Nephron progenitor cell (in vitro differentiated cells): ENCODE measurements at places on chromosomes 7 and 10.

DNA sequence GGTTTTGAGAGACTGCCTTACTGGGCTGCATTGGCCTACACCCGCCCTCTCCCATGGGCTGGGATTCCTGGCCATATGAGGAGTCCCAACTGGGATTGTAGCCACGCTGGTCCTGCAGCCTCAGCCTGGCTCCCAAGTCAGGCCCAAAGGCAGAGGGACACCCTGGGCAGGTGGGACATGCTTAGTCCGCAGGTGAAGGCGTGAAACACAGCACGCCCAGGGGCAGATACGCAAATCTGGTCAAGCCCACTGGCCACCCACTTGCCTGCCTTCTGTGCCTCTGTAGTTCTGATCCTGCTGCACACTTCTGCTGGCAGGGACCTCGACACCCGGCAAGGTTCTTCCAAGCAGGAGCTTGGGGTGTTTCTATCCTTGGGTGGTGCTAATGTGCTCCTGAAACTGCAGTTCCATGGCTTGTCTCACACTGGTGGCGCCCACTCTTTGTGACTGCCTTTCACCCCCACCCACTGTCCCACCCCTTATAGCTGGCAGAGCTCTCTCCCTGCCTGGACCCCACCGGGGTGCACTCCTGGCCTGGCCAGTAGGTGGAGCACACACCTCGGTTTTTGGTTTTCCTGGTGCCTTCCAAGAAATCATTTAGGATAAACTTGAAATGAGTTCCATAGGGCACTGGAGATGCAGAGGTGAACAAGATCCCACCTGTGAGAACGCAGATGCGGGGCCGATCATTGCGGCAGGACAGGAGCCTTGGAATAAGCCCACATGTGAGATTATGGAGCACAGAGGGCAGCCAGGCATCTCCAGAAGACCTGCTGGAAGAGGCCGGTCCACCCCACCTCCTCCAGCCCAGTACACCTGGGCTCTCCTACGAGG lies 47.9 kb downstream of the MKI67 start:
- peak; percentile 67 for DNase-seq

- no peak for DNase-seq
These were observed 66.2 kb downstream of the NAMPT start for GRCh38 chr7:106218546-106218945.

DNA sequence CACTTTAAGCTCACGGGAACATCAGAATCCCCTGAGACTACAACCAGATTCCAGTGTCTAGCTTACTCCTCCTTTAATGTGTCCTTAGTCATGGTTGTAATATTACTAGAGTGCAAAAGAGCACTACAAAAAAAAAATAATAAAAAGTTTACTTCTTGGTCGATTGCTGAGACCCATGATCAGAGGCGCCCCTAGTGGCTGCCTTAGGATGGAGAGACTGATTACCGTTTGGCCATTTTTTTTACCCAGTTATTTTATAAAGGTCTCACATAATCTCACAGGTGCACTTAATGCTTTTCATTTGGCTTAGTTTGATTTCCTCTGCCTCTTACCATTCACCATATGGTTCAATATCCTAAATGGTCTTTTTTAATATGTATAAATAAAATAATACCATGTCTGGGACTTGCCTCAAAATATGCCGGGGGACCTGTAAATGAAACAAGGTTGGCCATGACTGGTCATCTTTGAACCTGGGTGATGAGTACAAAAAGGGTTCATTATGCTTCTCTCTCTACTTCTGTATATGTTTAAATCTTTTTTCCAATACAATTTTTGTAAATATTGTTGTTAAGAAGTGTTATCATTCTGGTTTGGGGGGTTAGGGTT lies 331.5 kb upstream of the NFE2L3 start:
- no peak for DNase-seq

- DNase-seq, result no peak
These were observed 148.4 kb downstream of the TEX36 start for GRCh38 chr10:125534515-125534914.

DNA sequence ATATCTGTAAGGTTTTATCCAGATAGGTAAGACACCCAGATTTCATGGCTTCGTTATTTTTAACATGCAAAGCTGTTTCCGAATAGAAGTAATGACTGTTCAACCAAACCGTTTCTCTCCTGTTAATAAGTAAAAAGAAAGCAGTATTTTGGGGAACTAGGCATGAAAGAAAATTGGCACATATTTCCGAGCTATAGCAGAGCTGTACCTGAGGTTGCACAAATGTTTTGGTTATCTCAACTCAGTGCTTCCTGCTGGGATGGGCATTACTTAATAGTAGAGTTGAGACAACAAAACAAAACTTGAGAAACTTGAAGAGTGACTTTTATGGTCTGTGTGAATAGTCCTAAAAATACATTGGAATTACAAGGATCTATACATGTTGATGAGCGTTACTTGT lies 564.3 kb upstream of the SORCS1 start:
- no peak for DNase-seq

- DNase-seq, result no peak
These were observed 117.4 kb downstream of the SFMBT2 start for GRCh38 chr10:7293378-7293920.

DNA sequence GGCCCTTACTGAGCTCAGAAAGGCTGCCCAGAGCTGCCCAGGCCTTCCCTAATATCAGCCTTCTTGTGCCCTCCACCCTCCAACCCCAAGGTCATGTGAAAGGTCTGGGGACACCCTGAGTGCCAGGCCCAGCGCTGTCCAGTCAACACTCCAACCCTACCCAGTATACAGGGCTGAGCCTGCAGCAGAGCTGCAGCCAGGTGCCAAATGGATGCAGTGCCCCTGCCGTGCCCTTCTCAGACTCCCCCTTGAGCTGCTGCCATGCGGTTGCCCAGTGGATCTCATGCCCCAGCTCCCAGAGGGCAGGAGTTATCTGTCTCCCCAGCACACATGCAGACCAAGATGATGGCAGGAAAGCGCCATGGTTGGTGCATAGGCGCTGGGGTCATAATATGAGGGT lies 61.5 kb downstream of the ZMIZ1 start:
- DNase-seq, result no peak

DNA sequence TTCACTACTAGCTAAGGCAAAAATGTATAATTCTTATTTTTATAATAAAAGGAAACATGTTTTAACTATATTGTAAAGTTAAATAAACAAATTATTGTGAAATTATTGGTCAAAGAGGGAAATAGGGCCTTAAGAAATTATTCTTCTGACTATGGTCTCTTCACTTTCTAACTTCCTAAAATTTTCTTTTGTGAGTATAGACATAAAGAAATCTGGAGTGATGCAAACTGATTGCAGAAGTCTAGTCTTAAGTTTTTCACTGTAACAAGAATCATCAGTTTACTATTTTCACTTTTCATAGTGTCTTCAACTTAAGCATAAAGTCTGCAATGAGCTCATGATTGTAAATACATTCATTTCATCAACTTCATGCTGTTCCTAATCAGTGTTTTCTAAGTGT lies 525.4 kb downstream of the TFEC start:
- DNase-seq, result no peak

DNA sequence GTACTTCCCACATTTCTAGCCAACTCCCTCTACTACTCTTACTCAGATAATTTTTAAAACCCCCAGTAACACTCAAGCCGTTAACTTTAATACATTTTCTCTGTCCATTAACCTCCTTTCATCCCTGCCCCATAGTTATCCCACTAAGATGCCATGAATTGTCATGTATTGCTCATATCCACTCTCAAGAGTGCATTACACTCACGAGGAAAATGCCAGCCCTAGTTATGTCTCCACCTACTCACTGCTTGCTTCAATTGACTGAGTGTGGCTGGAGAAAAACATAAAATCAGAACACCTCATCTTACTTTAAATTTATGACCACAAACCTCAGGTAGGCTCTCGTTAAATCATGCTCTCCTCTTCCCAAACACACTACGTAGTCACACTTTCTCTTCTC lies 324.1 kb upstream of the NPSR1 start:
- no peak for DNase-seq
